ELF-1 (cell line): ENCODE measurements at places on chromosomes 1 and 21.
A peak's percentile ranks its signal among the peaks of the same experiment; 100 is the strongest.

GRCh38 chr21:38496224-38496623 is 2.1 kb downstream of the ERG start:
- no peak for DNase-seq

DNA sequence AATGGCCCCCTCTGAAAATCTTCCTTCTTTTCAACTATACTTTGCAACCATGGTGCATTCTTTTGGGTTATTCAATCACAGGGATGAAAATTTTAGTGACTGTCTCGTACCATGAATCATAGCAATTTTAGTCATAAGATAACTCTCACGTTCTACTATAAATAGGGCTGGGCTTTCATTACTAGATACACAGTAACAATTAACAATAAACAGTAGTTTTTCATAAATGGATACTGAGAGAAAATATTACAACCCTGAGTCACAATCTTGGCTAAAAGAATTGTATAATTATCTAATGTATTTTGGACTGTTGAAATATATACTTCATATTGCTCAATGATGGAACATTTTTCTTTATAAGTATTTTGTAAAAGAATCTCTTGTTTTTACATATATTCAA is 96.1 kb downstream of the TEX35 start:
- DNase-seq: no peak

DNA sequence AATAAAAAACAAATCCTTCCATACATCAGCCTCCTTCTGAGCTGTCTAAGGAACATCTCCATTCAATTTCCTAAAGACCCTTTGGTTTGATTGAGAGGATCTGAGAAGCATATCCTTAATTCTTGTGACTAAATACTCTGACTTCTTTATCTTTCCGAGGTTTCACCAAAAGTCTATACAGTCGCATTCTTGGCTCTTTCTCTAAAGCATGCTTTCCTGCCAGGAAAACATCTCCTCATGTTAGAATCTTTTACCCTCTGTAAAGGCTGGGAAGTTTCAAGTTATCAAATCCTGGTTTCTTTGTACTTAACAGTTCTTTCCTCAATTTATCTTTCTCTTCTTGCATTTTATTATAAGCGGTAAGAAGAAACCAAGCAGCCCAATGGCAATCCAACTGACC is 630.4 kb downstream of the PTPRC start:
- DNase-seq: no peak

GRCh38 chr1:229159668-229160544 is 111.0 kb upstream of the RAB4A start:
- DNase-seq: no peak

DNA sequence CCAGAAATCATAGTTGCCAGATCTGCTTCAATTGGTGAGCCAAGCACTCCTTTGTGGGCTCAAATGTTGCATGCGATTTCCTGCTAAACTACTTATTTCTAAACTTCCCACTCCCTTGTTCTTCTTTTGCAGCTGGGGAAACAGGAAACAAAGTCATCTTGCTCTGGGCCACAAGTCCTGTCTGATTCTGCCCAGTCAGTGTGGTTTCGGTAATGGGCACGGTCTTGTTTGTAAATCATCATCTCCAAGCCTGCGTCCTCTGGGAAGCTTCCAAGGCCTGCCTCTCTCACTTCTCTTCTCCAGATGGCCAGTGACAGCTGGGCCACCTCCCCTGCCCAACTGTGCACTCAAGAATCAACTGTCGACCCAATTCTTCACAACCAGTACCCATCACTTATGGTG is 4.4 kb downstream of the S100A8 start:
- DNase-seq: no peak

- no peak for DNase-seq
Measured at GRCh38 chr1:245258271-245258920, 103.6 kb downstream of the KIF26B start.

GRCh38 chr1:153490272-153491051 is 30.0 kb upstream of the S100A7 start:
- peak; percentile 28 for DNase-seq

DNA sequence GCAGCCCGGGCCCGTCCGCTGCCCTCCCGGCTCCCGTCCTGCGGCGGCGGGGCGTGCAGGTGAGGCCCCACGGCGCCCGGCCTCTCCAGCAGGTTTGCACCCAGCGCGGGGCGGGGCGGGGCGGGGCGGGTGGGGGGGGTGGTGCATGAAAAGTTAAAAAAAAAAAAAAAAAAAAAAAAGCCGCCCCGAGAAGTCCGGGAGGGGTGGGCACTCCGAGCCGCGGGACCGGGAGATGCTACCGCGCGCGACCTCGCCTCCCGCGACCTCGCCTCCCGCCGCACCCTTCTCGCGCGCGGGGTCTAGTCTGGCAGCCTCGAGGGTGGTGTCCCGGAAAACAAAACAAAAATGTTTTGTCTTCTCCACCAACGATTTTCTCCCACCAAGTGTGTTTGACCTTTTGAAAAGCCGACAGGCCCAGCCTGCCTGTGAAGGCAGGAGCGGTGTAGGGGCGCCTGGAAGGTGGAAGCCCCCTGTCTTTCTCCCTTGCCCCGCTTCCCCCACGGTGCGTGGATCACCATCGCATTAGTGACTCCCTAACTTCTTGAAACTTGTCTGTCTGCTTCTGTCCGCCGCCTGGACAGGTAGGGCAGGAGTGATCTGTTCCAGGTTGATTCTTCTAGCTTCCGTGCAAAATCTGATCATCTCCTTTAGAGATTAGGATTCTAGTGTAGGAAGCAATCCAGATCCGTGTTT is 569 bp downstream of the RCAN3 start:
- peak; percentile 57 for DNase-seq

DNA sequence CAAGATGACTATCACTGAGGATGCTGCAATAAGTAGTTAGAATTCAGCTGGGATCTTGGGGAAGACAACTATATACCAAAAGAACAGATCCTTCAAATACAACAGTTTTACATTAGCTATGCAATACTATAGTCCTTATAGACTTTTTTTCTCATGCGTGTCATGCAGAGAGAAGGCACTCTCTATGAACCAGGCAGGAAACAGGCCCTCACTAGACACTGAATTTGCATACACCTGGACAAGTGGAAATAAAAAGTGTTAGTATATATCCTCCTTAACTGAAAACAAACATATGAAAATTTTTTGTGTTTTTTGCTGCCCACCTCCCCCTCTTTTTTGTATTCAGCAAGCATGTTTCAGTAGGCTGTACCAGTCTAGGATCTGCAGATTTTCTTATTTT is 29.9 kb downstream of the TMCO1 start:
- DNase-seq: no peak

DNA sequence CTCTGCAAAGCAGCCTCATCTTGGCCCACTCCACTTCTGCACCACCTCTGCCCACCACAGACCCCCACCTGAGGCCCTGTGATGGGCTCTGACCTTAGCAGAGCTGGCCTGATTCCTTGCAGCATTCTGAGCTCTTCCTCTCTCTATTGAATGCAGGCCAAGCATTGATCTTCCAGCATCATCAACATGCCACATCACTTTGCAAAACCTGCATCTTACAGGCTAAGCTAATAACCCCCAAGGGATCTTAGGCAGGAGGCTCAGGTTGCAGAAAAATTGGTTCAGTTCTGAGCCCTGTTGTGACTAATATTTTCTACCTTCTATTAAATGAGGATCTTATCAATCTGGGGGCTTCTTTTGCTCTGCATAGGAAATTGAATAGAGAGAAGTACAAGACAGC is 78.7 kb downstream of the ATP1A1 start:
- no peak for DNase-seq

- DNase-seq: no peak
Measured at GRCh38 chr1:158049853-158050252, 56.4 kb downstream of the KIRREL1 start.

- peak; percentile 21 for DNase-seq
Measured at GRCh38 chr1:11176081-11176706, 13.0 kb upstream of the ANGPTL7 start.

- peak; percentile 17 for DNase-seq
Measured at GRCh38 chr1:245124644-245125043, 30.1 kb upstream of the KIF26B start.

GRCh38 chr1:240941701-240942370 is 329.9 kb upstream of the GREM2 start:
- no peak for DNase-seq

DNA sequence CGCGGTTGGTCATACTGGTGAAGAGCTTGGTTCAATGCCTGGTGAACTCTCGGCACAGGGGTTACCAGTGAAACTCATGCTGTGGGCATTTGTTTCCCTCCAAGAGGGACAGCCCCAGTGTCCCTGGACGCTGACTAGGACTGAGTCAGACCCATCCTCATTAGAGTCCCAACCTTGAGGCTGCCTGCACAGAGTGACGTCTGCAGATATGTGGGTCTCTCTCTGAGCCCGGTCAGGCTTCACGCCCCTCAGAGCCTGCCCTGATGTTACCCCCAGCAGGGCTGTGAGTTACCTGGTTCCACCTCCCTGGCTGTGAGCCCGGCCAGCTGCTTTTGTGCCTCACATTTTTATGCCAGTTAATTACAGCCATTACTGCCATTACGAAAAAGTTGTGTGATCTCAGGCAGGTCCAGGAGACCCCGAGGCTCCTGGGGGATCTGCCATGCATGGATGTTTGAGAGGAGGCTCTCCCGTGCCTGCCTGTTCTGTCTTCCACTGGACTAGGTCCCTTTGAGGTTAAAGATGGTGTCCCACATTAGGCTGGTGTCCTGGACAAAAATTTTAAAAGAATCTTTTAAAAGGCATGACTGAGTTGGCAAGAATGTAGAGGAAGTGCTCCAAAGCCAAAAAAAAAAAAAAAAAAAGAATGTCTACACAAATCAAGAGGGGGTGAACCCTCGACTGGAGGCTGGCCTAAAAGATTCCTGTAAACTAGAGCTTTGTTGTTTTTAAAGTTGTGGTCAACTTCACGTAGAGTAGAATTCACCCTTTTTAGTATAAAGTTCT is 36.6 kb upstream of the PADI1 start:
- DNase-seq: peak; percentile 50

DNA sequence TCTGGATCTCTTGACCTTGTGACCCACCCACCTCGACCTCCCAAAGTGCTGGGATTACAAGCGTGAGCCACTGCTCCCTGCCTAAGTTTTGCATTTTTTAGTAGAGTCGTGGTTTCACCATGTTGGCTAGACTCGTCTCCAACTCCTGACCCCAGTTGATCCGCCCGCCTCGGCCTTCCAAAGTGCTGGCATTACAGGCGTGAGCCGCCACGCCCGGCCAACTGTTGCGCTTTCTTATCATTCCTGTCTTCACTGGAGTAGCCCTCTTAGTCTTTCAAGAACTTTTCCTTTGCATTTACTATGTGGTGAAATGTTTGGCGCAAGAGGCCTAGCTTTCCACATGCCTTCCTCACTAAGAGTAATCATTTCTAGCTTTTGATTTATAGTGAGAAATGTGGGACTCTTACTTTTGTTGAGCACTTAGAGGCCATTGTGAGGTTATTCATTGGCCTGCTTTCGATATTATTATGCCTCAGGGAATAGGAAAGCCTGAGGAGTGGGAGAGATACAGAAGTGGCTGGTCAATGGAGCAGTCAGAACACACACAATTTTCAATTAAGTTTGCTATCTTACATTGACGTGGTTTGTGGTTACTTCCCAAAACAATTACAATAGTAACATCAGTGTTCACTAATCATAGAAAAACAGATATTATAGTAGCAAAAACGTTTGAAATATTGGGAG is 111.0 kb downstream of the ZMYM4 start:
- DNase-seq: no peak

- no peak for DNase-seq
Measured at GRCh38 chr1:184300446-184300845, 86.4 kb upstream of the C1orf21 start.
